SK-N-SH (cell line): ENCODE measurements at places on chromosomes 16 and 17. TPM values are rescaled to one million over a fixed set of nuclear protein-coding genes. Genes with fewer than 3 reads are reported as not detected.
A peak's percentile ranks its signal among the peaks of the same experiment; 100 is the strongest.

DNA sequence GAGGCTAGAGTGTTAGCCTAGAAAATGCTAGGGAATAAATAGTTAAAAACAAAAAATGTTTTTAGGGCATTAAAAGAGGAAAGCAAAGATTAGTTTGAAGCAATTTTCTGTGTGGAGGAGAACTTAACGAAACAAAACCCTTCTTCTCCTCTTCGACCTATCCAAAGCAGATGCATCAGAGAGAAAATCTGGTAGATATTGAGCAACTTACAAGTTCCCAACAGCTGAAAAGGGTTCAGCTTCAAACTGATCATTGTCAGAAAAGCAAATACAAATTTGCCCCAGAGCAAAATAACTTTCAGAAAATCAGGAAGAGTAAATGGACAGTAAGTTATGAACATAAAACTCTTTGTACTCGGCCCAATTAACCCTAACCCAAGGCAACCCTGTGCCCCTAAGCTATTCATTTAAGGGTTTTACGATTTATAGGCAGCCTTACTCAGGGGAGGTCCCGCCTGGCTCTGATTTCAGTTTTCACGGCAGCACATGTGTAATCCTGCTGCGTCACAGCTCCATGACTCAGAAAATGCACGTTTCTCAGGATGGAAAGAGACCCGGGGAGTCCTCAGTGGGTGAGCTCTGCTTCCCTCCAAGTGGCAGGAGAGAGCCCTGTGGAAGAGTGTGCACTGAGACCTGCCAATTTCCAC lies 405.7 kb upstream of the SALL1 start:
- peaks cover 9% of the 10 kb centered on the region; the same call in 1 of the 2 replicates for H3K4me1 ChIP-seq
- no peak overlapping the region for H3K4me3 ChIP-seq
- H3K36me3 ChIP-seq = no peaks in the 10 kb centered on the region
- DNase-seq = no peak
- H3K27me3 ChIP-seq = no peaks in the 10 kb centered on the region

DNA sequence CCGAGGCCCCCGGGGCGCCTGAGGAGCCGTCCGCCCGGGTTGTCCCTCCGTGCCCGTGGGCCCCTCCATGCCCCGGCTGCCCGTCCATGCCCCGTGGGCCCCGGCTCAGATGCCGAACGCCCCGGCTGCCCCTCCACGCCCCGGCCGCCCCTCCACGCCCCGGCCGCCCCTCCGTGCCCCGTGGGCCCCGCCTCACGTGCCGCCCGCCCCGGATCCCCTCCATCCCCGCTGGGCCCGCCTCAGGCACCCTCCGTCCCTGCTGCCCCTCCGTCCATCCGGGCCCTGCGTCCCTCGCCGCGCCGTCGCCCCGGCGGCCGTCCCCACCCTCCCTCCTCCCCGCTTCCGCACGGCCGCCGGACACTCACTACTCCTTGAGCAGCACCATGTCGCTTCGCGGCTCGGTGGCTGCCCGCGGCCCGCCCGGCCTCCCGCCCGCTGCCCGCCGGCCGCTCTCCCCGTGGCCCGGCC lies 382 bp downstream of the PITPNA start:
- H3K4me3 ChIP-seq = peak overlapping the region; percentile 79
- H3K4me1 ChIP-seq = peaks cover 22% of the 10 kb centered on the region; the same call in 1 of the 2 replicates
- peak; percentile 85 for DNase-seq
- no peaks in the 10 kb centered on the region for H3K27me3 ChIP-seq

- H3K4me3 ChIP-seq = no peak overlapping the region
- no peaks in the 10 kb centered on the region for H3K27me3 ChIP-seq
- H3K36me3 ChIP-seq = no peaks in the 10 kb centered on the region
- no peak overlapping the region for H3K27ac ChIP-seq
- DNase-seq = peak; percentile 51
- no peaks in the 10 kb centered on the region for H3K4me1 ChIP-seq
Measured at GRCh38 chr16:49776085-49776595, 79.8 kb downstream of the ZNF423 start.

RHBDL1 gene
- polyA plus RNA-seq = 4.1 and 6.8 TPM in 2 replicates

DNA sequence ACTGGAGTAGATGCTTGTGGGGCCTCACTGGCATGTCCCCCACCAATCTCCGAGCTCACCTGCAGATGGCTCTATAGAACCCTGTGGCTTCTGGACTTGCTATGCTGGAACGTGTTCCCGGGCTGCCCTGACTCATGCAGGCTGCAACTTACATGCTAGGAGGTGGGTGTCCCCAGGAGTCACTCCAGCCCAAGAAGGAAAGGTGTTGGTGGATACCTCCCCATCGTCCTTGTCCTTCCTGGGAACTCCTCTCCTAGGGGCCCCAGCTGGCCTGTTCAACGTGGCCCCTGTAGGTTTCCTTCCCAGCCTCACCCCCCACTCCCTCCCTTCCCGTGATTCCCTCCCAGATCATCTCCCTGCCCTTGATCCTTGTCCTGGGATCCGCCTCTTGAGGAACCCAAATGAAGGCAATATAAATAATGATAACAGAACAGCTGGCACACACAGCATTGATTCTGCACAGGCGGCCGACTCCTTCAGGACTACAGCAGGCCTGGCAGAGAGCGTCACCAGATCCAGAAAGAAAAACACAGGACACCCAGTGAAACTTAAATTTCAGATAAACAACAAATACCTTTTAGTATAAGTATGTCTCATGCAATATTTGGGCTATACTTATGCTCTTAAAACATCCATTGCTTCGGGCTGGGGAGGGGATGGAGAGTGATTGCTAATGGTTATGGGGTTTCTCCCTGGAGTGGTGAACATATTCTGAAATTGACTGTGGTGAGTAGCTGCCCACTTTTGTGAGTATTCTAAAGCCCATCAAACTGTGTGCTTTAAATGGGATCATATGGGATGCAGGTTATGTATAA lies 221.1 kb upstream of the GSE1 start:
- H3K36me3 ChIP-seq = no peaks in the 10 kb centered on the region
- no peak overlapping the region for H3K27ac ChIP-seq
- H3K4me3 ChIP-seq = no peak overlapping the region
- no peak for DNase-seq
- no peaks in the 10 kb centered on the region for H3K27me3 ChIP-seq

MARVELD3 gene
- polyA plus RNA-seq = not detected in 2 replicates

DNA sequence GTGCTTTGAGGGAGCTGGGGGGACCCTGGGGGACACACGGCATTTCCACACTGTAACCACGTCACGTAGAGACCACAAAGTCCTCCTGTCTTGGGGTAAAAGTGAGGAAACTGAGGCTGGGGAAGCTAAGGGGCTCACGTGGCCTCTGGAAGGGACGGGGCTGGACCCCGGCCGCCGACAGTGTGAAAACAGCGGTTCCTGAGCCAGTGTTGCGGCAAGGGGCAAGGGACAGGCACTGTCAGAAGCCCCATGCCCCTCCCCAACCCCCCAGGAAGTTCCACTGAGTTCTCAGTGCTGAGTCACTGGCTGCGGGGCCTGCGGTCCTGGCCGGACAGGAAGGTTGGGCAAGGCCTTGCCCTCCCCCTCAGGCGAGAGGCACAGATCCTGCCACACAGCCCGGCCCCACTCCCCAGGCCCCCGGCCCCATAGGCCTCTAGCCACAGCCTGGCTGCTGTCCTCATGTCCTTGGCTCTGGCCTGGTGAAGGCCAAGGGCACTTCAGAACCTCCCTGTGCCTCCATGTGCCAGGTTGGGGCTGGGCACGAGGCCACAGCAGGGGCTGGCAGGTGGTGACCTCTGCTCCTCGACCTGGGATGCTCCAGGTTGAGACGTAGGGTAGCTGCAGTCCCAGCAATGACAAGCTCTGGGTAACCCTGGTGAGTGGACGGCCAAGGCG lies 5.0 kb upstream of the CCDC57 start:
- DNase-seq = peak; percentile 46
- H3K4me3 ChIP-seq = no peak overlapping the region
- peaks cover 35% of the 10 kb centered on the region for H3K4me1 ChIP-seq
- no peaks in the 10 kb centered on the region for H3K27me3 ChIP-seq

IKZF3 gene
- polyA plus RNA-seq = not detected in 2 replicates

- no peak overlapping the region for H3K27ac ChIP-seq
- peak; percentile 27 for DNase-seq
- H3K4me1 ChIP-seq = no peaks in the 10 kb centered on the region
- H3K27me3 ChIP-seq = no peaks in the 10 kb centered on the region
- H3K36me3 ChIP-seq = peaks cover 5% of the 10 kb centered on the region
- no peak overlapping the region for H3K4me3 ChIP-seq
Measured at GRCh38 chr17:83008526-83008925, 70.9 kb upstream of the METRNL start.

DNA sequence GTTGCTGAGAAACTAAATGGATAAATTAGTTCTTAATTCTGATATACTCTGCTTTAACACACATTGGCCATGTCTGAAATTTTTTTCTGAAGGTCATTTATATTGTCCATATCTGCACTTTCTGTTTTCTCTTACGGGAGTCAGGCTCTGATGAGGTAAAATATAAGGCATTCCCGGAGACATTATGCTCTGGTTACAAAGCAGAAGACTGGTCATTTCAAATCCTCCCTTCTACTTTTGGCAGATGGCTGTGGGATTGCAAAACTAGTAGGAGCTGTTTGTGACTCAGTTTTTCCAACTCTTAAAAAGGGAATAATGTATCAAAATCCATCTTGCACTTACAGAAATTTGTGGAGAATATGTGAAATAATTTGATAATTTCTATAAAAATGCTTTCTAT lies 92.2 kb upstream of the CPHXL start:
- no peak overlapping the region for H3K27ac ChIP-seq
- no peaks in the 10 kb centered on the region for H3K27me3 ChIP-seq
- H3K4me1 ChIP-seq = no peaks in the 10 kb centered on the region
- DNase-seq = no peak

DNA sequence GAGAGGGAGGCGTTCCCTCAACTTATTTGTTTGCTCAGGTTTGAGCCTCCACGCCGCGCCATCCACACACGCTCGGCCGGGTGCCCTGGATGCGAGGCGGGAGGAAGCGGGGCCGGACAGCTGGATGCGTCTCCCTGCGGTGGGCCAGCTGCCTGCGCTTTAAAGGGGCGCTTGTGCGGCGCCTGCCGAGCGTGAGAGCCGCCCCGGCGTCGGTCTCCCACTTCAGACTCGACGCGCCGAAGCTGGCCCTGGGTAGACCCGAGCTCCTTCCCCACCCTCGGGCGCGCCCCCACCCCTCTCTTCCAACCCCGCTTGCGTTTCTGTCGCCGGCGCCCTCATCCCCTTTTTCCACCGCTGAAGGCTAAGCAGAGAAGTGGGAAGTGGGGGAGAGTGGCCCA lies 527 bp upstream of the CHAD start:
- no peaks in the 10 kb centered on the region for H3K4me1 ChIP-seq
- no peaks in the 10 kb centered on the region for H3K27me3 ChIP-seq
- H3K27ac ChIP-seq = no peak overlapping the region
- peak overlapping the region; percentile 41 for H3K4me3 ChIP-seq
- H3K36me3 ChIP-seq = no peaks in the 10 kb centered on the region

DNA sequence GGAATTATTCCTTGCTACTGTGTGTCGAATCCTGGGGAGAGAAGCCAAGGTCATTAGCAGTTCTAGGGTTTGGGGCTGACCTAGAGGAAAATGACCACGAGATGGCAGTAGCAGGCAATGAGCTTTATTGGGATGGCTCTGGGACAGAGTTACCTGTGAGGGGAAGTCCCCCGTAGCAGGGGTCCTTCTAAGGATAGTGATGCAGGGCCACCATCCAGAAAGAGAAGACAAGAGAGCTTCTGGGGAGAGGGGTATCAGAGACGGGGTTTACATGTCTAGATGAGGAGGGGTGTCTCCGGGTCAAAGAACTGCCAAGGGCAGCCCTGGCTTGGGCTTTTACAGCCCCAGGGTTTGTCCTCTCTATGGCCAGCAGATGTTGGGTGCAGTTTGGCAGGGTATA lies 6.4 kb upstream of the GGT6 start:
- no peak overlapping the region for H3K27ac ChIP-seq
- H3K27me3 ChIP-seq = peaks cover 12% of the 10 kb centered on the region; the same call in 1 of the 2 replicates
- no peaks in the 10 kb centered on the region for H3K36me3 ChIP-seq
- H3K4me3 ChIP-seq = peak overlapping the region; percentile 28; the same call in 1 of the 2 replicates

DNA sequence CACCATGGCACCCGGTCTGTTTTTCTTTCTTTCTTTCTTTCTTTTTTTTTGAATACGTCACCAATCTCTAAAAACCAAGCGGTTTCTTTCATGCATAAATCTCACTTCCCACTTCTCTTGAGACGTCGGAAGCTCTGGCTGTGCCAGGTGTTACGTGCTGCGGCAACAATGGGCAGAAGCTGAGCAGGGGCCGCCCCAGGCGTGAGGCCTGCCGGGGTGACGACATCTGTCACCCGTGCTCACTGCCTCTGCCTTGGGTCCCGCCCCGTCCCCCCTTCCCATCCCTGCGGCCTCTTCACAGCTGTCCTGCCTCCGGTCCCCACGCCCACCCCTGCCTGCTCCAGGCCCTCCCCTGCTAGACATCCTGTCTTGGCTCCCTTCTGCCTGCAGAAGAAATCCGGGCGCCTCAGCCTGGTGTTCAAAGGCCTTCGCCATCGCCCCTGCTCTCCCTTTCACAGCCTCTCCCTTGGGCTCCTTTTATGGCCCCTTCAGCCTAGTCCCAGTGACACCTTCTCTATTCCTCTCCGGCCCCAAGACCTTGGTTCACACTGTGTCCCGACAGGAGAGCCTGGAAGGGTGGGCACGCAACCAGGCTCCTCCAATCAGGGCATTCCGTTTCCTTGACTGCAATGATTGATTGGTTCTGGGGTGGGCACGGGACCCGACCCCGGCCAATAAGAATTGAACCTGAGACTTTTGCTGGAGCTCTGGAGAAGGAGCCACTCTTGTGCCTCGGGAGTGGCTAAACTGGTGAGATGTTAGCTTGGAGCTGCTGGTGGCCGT lies 4.8 kb downstream of the P2RX1 start:
- no peak for DNase-seq
- H3K4me1 ChIP-seq = peaks cover 3% of the 10 kb centered on the region; the same call in 1 of the 2 replicates
- H3K27ac ChIP-seq = no peak overlapping the region
- no peak overlapping the region for H3K4me3 ChIP-seq
- no peaks in the 10 kb centered on the region for H3K36me3 ChIP-seq
- H3K27me3 ChIP-seq = no peaks in the 10 kb centered on the region

DCTPP1 gene
- 78.9 and 79.2 TPM in 2 replicates for polyA plus RNA-seq

DNA sequence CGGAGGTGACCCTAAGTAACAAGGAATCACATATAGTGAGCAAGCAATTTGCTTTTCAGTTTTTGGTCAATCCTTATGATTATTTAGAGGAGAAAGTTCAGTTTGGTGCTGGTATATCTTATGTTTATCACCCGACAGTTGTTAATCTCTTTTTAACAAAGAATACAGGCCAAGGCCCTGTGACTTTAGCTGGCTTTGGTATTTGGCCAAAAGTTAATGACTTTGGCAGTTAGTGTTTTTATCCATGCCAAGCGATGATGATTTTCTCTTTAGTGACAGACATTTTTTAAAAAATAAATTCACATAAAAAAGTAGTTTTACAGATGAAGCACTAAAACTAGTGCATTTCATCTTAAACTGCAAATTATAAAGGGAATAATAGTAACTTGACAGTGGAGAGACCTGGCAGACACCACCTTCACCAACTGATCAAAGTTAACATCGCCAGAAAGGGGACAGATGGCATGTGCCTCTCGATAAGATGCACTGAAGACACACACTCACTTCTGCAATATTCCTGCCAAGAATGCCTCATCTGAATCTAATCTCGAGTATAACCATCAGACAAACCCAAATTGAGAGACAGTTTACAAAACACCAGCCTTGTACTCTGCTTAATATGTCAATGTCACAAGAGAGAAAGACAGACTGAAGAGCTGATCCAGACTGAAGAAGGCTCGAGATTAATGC lies 6.9 kb downstream of the DEXI start:
- peaks cover 26% of the 10 kb centered on the region; the same call in 1 of the 2 replicates for H3K36me3 ChIP-seq
- H3K4me1 ChIP-seq = peaks cover 59% of the 10 kb centered on the region
- H3K27ac ChIP-seq = no peak overlapping the region
- no peak for DNase-seq
- H3K27me3 ChIP-seq = no peaks in the 10 kb centered on the region

- H3K4me1 ChIP-seq = no peaks in the 10 kb centered on the region; the same call in 1 of the 2 replicates
- H3K4me3 ChIP-seq = no peak overlapping the region
- no peaks in the 10 kb centered on the region for H3K27me3 ChIP-seq
- no peak for DNase-seq
- no peak overlapping the region for H3K27ac ChIP-seq
- peaks cover 88% of the 10 kb centered on the region for H3K36me3 ChIP-seq
Measured at GRCh38 chr17:75237100-75238014, 24.0 kb downstream of the GGA3 start.
